ENCODE measurements at places on chromosomes 3 and 15. TPM values are rescaled to one million over a fixed set of nuclear protein-coding genes. Genes with fewer than 3 reads are reported as not detected.

- no peak overlapping the region for H3K4me3 ChIP-seq
- H3K27ac ChIP-seq: no peak overlapping the region
- peak; percentile 33 for DNase-seq
- no peaks in the 10 kb centered on the region for H3K27me3 ChIP-seq
- H3K36me3 ChIP-seq: no peaks in the 10 kb centered on the region
Measured at GRCh38 chr3:190443257-190443656, 6.4 kb downstream of the TMEM207 start.

- no peak for DNase-seq
- H3K4me3 ChIP-seq: no peak overlapping the region
- no peaks in the 10 kb centered on the region for H3K27me3 ChIP-seq
Measured at GRCh38 chr3:23166276-23166675, 36.9 kb upstream of the UBE2E2 start.

GRCh38 chr3:153144071-153144470, 18.0 kb upstream of the RAP2B start:
- no peaks in the 10 kb centered on the region for H3K4me1 ChIP-seq
- H3K27ac ChIP-seq: no peak overlapping the region
- no peaks in the 10 kb centered on the region for H3K36me3 ChIP-seq
- DNase-seq: no peak

GRCh38 chr15:96332637-96333121, 2.2 kb downstream of the NR2F2 start:
- H3K4me1 ChIP-seq: peaks cover 78% of the 10 kb centered on the region
- no peak overlapping the region for H3K27ac ChIP-seq
- peak overlapping the region; percentile 54 for H3K4me3 ChIP-seq
- H3K27me3 ChIP-seq: peaks cover 95% of the 10 kb centered on the region

GRCh38 chr3:139354661-139355060, 10.8 kb downstream of the MRPS22 start:
- no peak overlapping the region for H3K4me3 ChIP-seq
- no peaks in the 10 kb centered on the region for H3K27me3 ChIP-seq
- peaks cover 33% of the 10 kb centered on the region for H3K36me3 ChIP-seq
- H3K27ac ChIP-seq: no peak overlapping the region
- DNase-seq: no peak

GRCh38 chr3:38039899-38040261, 872 bp downstream of the DLEC1 start:
- no peaks in the 10 kb centered on the region for H3K36me3 ChIP-seq
- peaks cover 32% of the 10 kb centered on the region for H3K27me3 ChIP-seq
- peak overlapping the region; percentile 58 for H3K4me3 ChIP-seq
- no peak overlapping the region for H3K27ac ChIP-seq
- DNase-seq: peak; percentile 64

DNA sequence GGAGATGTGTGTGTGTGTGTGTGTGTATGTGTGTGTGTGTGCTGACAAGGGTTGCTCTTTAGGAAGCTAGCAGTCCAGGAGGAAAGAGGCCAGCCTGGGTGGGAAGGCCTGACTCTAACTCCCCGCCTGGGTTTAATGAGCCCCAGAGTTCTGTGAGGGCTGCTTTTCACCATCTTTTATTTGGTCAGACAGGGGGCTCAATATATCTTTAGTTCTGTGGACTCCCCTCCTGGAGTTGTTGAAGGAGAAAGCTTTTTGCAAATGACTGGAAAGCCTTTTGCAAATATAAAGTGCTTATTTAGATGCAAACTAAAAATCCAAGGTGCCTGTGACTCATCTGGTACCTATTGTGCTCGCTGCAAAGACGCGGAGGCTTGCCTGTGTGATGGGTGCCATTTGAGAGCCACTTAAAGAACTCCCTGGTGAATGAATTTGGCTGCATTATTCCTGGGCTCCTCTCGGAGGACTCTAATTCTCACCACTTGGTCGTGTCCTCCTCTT, 24.5 kb downstream of the DRD3 start:
- peak; percentile 81 for DNase-seq
- H3K4me3 ChIP-seq: peak overlapping the region; percentile 22
- peak overlapping the region; percentile 82 for H3K27ac ChIP-seq
- H3K36me3 ChIP-seq: no peaks in the 10 kb centered on the region
- H3K27me3 ChIP-seq: no peaks in the 10 kb centered on the region

DNA sequence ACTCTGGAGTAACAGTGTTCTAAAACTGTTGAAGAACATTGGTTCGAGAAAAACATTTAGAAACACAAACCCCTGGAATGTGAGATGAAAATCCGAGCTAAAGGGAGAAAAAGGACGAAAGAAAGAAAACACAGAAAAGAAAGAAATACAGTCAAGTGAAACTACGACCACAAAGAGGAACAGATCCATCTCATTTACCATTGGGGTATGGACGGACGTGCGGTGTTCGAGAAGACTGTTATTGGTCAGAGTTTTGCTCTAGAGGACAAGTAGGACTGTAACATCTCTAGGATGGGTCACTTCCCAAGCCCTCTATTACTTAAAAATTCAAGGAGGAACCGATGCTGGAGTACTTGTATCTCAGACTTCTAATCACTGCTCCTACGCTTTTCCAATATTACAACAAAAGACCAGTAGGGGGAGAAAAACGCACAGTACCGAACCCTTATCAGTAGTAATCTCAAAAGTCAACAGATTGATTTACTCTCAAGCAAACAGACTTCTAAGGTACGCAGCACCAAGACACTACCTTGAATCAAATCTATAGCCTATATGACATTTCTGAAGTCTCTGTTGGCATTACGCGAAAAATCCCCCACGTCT, 1.1 kb upstream of the PIK3CA start:
- peaks cover 18% of the 10 kb centered on the region for H3K4me1 ChIP-seq
- no peaks in the 10 kb centered on the region for H3K36me3 ChIP-seq
- H3K4me3 ChIP-seq: peak overlapping the region; percentile 93
- peak; percentile 78 for DNase-seq

DNA sequence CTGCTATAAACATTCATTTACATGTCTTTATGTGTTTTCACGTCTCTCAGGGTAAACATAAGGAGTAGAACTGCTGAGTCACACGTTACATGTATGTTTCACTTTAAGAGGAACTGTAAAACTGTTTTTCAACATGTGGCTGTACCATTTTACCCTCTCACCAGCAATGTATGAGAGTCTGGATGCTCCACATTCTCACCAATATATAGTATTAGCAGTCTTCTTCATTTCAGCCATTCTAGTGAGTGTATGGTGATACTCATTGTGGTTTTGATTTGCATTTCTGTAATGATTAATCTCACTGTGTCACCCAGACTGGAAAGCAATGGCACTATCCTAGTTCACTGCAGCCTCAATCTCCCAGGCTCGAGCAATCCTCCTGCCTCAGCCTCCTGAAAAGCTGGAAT, 37.1 kb downstream of the PHC3 start:
- H3K27ac ChIP-seq: no peak overlapping the region
- H3K4me3 ChIP-seq: no peak overlapping the region
- peaks cover 3% of the 10 kb centered on the region for H3K36me3 ChIP-seq
- no peaks in the 10 kb centered on the region for H3K27me3 ChIP-seq

DNA sequence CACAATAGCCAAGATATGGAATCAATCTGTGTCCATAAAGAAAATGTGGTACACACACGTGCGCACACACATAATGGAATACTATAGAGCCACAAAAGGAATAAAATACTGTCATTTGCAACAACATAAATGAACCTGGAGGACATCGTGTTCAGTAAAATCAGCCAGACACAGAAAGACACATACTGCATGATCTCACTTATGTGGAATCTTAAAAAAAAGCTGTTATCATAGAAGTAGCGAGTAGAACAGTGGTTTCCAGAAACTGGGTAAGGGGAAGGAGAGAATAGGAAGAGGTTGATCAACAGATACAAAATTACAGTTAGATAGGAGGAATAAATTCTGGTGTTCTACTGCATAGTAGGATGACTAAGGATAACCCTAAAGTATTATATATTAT, 11.1 kb downstream of the ATOSA start:
- H3K27ac ChIP-seq: no peak overlapping the region
- H3K4me3 ChIP-seq: no peak overlapping the region
- DNase-seq: no peak
- no peaks in the 10 kb centered on the region for H3K27me3 ChIP-seq

DNA sequence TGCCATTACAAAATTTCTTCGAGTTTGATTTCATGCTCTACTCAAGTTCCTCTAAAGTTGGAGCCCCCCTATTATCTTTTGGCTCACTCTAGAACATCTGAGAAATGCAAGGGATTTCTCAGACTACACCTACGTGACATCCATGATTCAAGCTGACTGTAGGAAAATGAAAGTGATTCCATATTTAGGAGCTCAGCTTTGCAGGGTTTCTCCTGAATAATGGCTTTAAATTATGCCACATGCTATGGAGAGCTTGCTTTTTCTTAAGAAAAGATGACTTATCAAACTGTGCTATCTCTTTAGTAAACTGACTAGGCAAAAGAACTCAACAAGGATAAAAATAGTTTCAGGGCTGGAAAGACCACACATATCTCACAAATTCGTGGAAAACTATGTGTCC, 292.1 kb downstream of the LSAMP start:
- peaks cover 34% of the 10 kb centered on the region for H3K4me1 ChIP-seq
- no peaks in the 10 kb centered on the region for H3K27me3 ChIP-seq
- no peak overlapping the region for H3K27ac ChIP-seq

DNA sequence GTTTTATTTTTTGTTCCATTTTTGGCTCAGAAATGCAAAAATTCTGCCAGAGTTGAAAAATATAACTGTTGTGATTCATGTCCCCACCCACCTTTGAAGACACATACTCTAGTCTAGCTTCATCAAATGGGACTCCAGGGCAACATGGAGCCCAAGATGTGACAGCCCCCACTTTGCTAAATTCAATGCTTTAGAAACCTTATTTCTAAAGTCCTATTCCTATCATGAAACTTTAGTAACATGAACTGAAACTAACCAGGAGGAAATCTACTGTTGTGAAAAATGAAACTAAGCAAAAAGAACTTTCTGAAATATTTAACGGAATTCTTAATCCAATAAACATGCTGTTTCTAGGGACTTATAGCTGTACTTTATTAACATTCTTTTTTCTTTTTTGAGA, 20.3 kb downstream of the UBP1 start:
- no peak overlapping the region for H3K4me3 ChIP-seq
- H3K4me1 ChIP-seq: peaks cover 5% of the 10 kb centered on the region
- no peaks in the 10 kb centered on the region for H3K27me3 ChIP-seq
- H3K36me3 ChIP-seq: peaks cover 5% of the 10 kb centered on the region
- H3K27ac ChIP-seq: no peak overlapping the region

DNA sequence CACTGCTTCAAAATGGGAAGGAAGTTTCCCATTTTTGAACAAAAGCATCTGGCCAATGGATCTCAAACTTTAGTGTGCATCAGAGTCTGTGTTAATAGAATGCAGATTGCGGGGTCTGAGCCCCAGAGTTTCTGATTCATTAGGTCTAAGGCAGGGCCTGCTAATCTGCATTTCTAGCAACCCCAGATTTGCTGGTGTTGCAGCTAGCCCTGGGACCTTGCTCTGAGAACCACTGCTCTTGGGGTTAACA, 30.7 kb upstream of the USP3 start:
- H3K4me3 ChIP-seq: no peak overlapping the region
- H3K36me3 ChIP-seq: no peaks in the 10 kb centered on the region
- no peaks in the 10 kb centered on the region for H3K4me1 ChIP-seq
- H3K27ac ChIP-seq: no peak overlapping the region

DNA sequence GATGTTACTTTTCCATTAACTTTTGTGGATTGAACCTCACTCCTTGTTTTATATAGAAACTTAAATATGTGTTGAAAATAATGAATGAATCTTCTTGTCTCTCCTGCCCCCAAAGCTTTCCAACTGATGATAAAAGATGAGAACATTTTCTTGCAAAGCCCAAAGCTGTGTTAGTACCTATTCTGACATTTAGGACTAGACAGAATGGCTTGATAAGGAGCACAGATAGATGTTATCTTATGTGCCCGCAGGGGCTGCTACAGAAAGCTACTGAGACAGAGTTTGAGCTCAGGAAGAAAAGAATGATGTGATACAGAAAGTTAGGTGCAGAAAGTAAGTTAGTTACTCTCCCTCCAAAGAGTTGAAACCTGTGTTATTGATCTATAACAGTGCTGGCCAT, 109.4 kb upstream of the ATP11B start:
- H3K36me3 ChIP-seq: no peaks in the 10 kb centered on the region
- H3K4me1 ChIP-seq: 0 out of 2 replicates have a peak, but pooled peaks cover 5% of the 10 kb centered on the region
- no peak overlapping the region for H3K27ac ChIP-seq
- no peak for DNase-seq

DNA sequence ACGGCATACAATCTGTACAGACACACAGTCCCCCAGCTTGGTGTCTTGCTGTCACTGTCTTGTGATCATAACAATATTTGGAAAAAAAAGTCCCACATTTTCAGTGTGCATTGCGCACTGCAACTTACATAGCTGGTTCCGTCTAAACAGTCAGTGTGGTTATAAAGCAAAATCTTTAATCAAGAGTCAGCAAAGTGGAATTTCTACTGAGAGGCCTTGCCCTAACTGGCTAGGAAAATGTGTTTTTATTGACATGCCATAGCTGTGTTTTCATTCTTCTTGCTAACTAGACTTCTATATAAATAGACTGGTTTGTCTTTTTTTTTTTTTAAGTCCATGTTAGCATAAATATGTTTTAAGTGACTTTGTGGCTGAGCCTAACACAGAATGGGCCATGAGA, 174.8 kb downstream of the POLR2M start:
- H3K4me1 ChIP-seq: no peaks in the 10 kb centered on the region
- DNase-seq: no peak
- no peak overlapping the region for H3K4me3 ChIP-seq
- H3K27me3 ChIP-seq: no peaks in the 10 kb centered on the region
- H3K27ac ChIP-seq: no peak overlapping the region
- H3K36me3 ChIP-seq: no peaks in the 10 kb centered on the region

- H3K27ac ChIP-seq: no peak overlapping the region
- peaks cover 42% of the 10 kb centered on the region for H3K4me1 ChIP-seq
- no peaks in the 10 kb centered on the region for H3K36me3 ChIP-seq
- peaks cover 14% of the 10 kb centered on the region for H3K27me3 ChIP-seq
- H3K4me3 ChIP-seq: peak overlapping the region; percentile 61
Measured at GRCh38 chr15:75178938-75179745, 22.5 kb upstream of the C15orf39 start.

DNA sequence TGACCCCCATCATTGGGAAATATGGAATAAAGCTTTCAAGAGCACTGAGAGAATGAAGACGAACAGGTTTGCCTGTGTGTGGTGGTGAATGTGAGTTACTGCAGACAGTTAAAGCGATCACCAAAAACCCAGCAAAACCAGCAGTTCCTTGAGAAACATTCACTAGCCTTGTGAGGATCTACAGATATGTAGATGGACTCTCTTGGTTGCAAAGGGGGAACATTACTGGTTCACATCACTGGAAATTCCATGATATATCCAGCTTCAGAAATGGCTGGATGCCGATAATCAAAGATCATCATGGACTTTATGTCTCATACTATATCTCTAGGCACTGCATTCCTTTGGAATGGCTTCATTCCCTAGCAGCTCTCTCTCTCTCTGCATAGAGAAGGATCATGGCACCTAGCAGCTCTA, 10.2 kb upstream of the HERC1 start:
- H3K4me3 ChIP-seq: no peak overlapping the region
- no peaks in the 10 kb centered on the region for H3K36me3 ChIP-seq
- DNase-seq: peak; percentile 51
- H3K27me3 ChIP-seq: no peaks in the 10 kb centered on the region
- H3K4me1 ChIP-seq: no peaks in the 10 kb centered on the region

ANKRD34C gene
- total RNA-seq: not detected

ZNF106 gene
- total RNA-seq: 46.5 TPM

SEMA3B gene
- total RNA-seq: 8.0 TPM

LARP6 gene
- 22.4 TPM for total RNA-seq

SLC6A1 gene
- 0.28 TPM for total RNA-seq

CFAP91 gene
- 4.9 TPM for total RNA-seq

C2CD4A gene
- total RNA-seq: 0.19 TPM

SCN11A gene
- 0.14 TPM for total RNA-seq

CXCR6 gene
- total RNA-seq: not detected

Data from GM23338 (cell line).